ENCODE measurements at places on chromosomes 12 and 14.

- DNase-seq, result no peak
Observed at GRCh38 chr12:68291396-68292036, 38.1 kb upstream of the IL22 start.

DNA sequence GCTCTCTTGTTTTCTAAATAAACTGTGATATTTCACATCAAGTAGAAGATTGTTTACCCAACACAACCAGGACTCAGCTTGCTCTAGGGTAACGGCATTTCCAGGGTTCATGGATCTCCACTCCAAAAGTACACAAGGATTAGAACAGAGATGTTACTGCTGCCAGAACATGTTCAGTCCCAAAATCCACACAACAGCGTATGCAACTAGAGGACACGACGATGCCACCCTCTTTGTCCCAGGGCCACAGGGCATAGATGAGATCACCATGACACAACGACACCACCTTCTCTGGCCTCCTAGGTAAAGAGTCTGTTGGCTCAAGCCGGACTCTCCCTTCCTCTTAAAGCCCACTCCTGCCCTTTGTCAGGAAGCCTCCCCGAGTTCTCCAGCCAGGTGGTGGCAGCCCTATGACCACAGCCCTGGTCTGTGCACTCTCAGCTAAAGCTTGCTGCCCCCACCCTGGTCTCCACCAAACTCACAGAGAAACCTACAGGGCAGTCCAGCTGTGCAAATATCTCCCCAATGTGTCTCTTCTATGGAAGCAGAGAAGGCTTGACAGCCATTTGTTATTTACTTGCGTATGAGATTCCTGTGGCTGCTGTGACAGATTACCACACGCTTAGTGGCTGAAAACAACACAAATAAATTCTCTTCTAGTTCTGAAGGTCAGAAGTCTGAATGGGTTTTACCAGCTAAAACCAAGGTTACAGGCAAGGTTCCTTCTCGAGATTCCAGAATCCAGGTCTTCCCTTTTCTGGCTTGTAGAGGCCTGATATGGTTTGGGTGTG, 10.3 kb downstream of the CLMN start:
- DNase-seq, result no peak

DNA sequence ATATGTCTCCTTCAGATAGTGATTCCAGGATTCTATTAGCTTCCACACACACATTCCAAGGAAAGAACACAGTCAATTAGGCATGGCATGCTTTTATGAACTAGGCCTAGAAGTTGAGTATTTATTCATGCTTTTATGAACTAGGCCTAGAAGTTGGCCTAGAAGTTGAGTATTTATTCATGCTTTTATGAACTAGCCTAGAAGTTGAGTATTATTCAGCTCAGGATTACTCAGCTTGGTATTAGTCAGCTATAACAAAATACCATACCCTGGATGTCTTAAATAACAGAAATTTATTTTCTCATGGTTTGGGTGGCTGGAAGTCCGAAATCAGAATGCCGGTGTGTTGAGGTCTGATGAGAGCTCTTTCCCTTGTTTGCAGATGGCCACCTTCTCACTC, 442.7 kb upstream of the FLRT2 start:
- DNase-seq, result no peak

- no peak for DNase-seq
Observed at GRCh38 chr12:98062464-98063245, 452.7 kb upstream of the TMPO start.

GRCh38 chr12:50934981-50935807, 17.1 kb upstream of the HIGD1C start:
- no peak for DNase-seq

DNA sequence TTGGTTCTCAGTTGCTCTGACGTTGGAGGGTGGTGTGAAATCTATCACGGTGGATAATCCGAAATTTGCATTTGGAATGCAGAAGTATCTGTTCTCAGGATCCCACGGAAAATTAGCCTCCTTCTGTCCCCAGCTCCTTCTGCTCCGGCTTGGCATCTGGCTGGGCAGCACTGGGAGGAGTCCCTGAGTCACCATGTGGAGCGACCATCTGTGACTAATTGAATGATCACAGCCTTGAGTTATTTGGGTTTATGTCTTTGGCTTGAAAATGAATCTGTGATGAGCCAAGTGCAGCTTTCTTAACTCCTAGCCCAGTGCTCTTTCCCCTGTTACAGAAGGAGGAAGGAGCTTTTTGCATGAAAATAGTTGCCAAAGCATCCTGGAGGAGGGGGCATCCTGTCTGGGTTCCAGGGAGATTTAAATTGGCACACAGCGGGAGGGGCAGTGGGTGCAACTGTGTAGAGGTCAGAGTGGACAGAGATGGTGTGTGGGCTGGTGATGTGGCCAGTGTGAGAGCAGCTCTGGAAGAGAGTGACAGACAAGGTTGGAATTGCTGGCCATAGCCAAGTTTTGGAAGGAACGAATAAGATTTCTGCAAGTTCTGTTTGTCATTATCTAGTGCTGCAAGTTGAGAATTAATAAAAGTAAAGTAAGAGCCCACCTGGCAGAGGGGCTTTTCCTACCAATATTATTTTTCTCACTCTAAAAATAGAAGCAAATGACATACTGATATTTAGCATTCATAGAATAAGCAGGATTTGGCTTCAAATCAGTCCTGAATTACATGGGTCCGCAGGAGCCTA, 74.4 kb downstream of the SLC24A4 start:
- DNase-seq, result no peak

DNA sequence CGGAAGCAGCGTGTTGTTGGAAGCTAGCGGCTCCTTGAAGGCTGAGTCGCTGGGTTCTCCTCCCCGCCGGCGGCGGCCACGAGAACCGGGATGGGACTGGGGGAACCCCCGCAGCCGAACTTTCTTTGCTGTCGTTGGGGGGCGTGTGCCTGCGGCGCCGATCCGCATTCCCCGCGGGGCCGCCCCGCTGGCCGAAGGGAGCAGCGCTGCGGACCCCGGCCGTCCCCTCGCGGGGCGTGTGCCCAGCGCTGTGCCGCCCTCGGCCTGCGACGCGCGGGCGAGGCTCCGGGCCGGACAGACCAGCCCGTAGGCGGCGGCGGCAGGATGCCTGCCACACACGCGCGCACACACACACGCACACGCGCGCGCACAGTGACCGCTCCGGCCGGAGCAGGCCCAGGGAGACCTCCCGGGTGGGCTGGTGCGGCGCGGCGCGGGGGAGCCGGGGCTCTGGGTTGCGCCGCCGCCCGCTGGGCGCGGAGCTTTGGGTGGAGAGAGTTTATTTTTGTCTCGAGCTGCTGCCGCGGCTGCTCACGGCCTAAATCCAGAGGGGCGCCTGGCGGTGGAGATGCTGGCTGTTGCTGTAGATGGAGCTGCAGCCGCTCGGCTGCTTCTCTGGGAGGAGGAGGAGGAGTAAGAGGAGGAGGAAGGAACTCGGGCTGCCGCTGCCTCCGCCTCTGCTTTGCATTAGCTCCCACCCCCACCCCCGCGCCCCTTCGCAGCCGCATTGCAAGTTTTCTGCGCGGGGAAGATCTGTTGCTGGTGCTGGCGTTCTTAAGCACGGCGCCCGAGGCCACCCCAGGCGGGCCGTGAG, at the start of gene SAMD4A:
SAMD4A (plus strand) TSS at position 719 of the 814 bp plus-strand sequence. CDS start 789 bp downstream, outside the sequence.
- DNase-seq, result peak; percentile 34

DNA sequence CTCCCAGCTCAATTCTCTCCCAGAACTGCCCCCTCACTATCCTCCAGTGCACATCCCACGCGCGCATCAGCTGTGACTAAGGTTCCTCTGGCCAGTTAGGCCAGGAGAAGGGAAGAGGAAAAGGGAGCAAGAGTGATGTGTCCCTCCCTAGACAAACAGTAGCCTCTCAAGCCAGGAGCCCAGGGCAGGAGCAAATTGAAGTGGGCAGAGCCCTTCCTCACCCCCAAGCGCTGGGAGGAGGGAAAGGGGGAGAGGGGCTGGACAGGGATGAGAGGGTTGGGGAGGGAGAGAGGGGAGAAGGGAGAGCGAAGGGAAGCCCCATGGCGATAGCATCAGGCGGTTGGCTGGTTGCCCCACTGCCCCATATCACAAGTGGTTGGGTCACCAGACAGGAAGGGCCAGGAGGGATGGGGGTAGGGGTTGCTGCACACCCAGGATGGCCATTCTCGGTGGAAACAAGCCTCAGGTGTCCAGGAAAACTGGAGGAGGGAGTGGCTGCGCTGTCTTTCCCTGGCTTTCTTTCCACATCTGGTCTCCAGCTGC, 1.1 kb downstream of the CD63 start:
- peak; percentile 63 for DNase-seq

- no peak for DNase-seq
Observed at GRCh38 chr14:86357119-86357518, 827.2 kb downstream of the FLRT2 start.

- no peak for DNase-seq
Observed at GRCh38 chr14:103072595-103073366, 11.2 kb upstream of the LBHD2 start.

DNA sequence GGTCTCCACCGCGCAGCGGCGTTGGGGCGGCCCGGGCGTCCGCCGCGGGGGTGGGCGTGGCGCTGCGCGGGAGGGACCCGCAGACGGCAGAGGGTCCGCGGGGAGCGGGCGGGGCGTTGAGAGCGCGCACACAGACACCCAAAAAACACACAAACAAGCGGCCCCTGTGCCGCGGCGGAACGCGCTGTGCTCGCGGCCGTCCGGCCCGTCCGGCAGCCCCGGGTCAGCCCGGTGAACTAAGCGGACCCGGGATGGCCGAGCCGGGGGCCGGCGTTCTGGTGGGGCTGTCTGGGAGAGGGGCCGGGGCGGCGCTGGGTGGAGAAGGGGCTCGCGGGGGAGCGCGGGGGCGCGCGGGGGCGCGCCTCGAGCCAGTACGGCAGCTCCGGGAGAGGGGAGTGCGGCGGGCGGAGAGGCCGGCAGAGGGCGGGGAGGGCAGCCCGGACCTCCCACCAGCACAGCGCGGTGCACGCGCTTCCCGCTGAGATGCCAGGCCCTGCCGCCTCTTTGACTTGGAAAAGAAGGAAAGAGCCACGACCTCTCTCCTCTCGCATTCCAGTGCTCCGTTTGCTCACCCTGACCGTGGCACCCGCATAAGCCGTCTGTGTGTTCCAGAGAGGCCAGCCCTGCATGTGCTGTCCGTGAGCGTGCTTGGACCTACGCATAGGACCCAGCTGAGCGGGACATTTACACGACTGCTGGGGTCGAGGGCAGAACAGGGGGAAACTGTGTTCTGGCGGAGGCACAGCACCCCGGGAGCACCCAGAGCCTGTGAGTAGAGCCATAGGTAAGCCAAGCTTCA, 10.3 kb downstream of the SLC6A12 start:
- DNase-seq, result no peak

GRCh38 chr12:124264089-124264795, 30.7 kb upstream of the RFLNA start:
- DNase-seq, result no peak

- DNase-seq, result no peak
Observed at GRCh38 chr12:74559728-74560127, 22.1 kb downstream of the ATXN7L3B start.

DNA sequence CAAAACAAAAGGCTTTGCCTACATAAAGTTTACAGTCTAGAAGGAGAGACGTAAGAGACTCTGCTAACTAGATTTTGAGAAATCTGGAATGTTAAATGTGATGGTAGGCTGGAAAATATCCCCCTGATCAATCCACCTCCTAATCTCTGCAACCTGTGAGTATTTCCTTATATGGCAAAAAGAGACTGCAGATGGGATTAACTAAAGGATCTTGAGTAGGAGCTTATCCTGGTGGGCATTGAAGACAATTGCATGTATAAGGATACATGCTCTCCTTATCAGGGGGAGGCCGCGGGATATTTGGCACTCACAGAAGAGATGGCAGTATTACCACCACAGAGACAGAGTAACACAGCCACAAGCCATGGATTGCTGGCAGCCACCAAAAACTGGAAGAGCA, 95.2 kb downstream of the EGLN3 start:
- DNase-seq, result no peak

DNA sequence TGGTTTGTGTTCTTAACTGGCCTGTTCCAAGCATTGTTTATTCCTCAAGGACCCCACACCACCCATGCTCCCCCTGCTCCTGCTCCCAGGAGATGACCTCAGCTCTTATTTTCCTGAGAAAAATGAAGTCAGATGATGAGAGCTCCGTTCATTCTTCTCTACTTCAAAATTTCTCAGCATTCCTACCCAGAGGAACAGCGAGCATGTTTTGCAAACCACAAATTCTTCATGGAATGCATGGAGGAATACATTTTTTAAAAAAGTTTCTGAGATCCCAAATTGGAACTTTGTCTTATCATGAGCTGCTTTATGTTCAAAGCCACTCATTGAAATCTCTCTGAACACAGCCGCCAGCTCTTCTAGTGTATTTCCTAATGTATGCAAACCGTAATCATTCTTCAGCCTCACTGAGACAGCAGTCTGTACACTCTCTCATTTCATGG, 44.9 kb downstream of the SYNE2 start:
- DNase-seq, result no peak

DNA sequence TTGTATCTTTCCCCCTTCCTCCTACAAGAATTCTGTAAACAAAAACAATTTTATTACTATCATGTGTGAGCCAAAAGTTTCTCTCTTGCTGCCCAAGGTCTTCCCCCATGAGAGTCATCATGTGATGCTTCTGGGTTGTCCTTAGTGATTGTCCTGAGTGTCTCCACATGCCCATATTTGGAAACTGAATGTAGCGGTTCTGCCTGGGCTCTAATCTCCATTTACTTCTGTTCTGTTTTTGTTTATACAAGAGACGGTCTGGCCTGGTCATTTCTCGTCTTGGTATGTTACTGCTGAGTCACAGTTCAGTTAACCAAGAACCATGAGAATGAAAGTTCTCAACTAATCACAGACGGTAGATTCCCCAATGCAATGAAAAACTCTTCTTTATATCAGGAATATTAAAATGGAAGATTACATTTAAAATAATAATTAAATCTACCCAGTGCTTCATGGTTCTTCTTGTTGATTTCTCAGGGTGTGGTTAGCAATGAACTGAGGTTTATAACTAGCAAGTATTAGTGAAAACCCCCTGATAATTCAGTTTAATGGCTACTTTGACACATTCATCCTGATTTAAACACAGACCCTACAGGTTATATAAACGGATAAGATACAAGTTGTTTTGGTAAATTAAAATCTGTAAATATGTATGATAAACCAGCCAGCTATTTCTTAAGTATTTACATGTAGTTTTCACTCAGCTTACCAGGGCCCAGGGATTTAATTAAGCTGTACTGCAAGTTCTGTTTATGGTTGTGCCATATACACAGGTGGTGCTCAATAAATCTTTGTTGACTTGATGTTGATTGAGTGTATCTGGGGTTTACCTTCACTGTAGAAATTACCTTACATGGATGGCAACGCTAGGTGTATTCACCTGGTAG, 81.1 kb downstream of the PELI2 start:
- DNase-seq, result no peak

Measured in omental fat pad (tissue), 4 donors.